Occipital lobe (tissue), 3 donors: ENCODE measurements at places on chromosomes 5 and 9.

- DNase-seq = no peak
These were observed 46.5 kb upstream of the GDNF start for GRCh38 chr5:37886242-37886905.

DNA sequence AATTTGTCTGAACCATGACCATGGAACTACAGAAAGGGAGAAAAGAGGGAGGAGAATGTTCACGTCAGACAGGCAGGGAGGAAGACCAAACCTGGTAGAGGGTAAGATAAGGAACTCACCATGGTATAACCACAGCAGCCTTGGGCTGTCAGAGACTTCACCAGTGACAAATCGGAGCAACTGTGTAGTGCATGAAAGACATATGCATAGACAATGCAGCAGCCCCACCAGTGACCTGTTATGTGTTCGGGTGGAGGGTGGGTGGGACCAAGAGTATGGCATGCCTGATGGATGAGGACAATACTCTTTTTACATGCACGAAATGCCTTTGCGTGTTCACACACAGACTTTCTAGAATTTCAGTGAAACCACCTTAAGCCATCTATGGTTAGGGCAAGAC lies 221.8 kb upstream of the RASEF start:
- DNase-seq = no peak

DNA sequence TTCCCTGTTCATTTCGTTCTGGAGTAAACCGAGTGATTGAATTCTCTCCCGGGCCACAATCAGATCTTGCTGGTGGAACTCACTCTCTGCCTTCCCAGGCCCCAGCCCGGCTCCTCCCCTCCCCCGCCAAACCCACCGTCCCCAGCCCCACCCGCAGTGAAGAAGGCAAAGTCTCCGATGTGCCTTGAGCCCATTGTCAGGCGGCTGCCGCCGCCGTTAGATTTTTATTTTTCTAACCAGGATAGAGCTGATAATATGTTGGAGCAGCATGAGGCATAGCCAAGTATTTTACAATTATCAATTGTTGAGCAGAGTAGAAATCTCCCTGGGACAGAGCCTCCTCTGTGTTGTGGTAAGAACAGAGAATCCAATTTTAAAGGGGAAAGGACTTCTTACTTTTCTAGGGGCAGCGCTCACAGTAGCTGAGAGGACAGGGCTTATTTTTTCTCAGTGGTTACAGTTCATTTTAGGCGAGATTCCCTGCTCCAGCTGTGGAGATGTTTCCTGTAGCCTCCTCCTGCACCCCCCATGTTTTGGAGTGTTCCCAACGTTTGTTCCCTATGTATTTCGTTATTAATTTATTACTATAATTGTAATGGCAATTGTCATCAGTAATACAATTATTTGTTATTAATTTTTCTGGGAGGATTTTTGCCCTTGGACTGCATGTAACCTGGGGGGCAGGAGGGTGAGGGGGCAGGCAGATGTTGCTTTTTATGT lies 1.3 kb downstream of the PSAT1 start:
- peak; percentile 49 for DNase-seq

DNA sequence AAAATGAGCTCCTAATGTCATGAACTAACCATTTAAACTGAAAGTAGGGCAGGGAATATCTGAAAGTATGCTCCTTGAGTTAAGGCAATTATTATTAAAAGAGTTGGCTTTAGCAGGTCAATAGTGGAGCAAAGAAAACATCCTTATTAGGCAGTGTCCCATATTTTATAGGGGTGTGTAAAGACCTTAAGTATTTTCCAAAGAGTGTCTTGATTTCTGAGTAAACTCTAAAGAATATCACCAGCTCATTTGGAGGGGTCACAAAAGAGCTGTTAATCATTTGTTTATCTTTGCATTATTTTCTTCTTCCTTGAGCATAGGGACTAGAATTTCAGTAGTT lies 109.3 kb downstream of the MUSK start:
- DNase-seq = no peak

DNA sequence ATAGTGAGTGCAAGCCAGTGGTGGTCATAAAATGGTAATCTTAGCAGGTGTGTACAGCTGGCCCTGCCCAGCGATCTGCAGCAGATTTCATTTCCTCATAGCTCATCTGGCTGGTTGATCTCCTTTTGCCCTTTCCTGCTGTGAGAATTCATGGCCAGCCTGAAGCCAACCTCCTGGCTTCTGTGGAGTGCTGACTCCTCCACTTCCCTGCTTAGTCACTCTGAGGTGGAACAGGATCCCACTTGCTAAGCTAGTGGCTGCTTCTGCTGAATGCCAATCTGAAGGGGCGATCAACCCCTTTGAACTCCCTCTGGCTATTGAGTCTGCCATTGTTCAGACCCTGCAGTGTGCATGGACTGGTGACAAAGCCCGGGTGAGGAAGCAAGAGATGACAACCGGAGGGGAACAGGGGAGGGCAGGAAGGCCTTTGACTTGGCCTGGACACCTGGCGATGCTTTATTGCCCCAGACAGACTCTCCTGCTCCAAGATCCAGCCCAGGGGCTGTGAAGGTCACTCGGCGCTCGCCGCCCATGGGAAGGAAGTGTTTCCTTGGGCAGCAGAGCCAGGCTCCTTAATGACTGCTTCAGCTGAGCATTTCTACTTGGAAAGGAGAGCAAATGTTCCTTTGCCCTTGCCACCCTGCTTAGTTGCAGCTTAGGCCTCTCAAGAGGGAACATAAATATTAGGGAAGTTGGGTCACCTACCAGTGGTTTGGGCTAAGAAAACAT lies 341.1 kb downstream of the ZSWIM6 start:
- DNase-seq = no peak

- DNase-seq = no peak
These were observed 34.0 kb upstream of the NCS1 start for GRCh38 chr9:130138171-130138653.

DNA sequence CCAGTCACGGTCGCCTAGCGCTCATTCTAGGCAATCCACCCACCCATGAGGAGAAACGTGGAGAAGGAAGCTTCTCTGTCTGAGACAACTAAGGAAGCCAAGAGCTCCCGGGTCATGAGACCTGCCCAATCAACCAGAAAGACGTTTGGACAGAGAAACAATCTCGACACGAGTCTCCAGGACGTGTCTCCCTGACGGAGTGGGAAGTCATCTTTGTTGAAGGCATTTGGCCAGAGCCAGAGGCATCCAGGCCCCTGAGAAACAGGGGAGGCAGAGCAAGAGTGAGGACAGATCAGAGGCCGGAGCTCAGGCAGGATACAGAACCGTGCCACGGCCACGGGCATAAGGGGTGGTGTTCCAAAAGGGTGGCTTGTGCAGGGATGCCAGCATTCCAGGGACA lies 479.0 kb downstream of the SPATA31A7 start:
- DNase-seq = no peak

DNA sequence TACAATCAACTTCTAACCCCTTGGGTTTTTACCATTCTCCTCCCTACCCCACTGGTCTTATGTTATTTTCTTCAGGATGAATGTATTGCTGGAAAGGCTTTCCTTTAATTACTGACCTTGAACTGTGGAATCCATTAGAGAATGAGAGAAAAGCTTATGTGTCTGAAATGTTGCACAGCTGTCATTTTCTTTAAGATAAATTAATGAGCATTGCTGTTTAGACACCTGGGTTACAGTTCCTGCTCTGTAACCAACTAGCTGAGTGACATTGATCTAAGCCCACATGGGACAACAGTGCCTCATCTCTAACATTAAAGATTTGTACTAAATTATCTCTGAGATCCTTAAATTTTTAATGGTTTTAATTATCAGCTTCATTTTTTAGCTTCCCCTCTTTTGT lies 507.0 kb downstream of the TAF11L14 start:
- DNase-seq = no peak

GRCh38 chr5:137932800-137933199 lies 43.5 kb downstream of the PKD2L2 start:
- no peak for DNase-seq

GRCh38 chr5:96384353-96384752 lies 48.7 kb downstream of the PCSK1 start:
- DNase-seq = no peak

DNA sequence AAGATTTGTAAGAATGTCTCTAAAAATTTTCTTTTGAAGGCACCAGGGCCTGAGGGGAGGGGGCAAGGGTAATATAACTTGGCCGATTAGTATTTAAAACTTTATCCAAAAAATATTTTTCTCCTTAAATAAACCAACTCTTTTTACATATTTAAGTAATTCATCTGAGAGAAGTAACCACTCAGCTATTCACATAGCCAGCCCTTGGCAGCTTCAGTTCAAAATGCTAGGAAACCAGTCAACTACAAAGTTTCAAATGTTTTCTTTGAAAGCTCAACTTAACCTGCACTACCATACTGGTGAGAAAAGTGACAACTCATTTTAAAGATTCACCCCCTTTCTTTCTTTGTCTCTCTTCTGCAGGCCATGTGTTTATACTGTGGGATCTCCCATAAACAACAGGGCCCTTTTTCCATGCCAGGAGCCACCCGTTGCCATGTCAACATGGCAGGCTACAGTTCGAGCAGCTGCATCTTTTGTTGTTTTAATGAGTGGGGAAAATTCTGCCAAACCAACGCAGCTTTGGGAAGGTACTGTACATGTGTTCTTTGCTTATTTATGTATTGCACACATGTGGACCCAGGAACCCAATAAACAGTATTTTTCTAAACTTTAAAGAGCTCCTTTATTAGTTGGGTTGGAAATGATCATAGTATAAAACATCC lies 46.3 kb downstream of the AOPEP start:
- DNase-seq = peak; percentile 61

DNA sequence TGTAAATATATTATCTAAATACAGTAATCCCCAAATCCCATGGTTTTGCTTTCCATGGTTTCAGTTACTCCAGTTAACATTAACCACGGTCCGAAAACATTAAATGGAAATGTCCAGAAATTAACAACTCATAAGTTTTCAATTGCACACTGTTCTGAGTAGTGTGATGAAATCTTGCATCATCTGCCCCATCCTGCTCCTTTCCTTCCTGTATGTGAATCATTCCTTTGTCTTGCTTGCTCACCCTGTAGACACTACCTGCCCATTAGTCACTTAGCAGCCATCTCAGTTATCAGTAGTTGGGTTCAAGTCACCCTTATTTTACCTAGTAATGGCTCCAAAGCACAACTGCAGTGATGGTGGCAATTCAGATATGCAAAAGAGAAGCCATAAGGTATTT lies 1568.5 kb upstream of the WWC1 start:
- no peak for DNase-seq

- no peak for DNase-seq
These were observed 232.2 kb downstream of the SYK start for GRCh38 chr9:91033797-91034196.

DNA sequence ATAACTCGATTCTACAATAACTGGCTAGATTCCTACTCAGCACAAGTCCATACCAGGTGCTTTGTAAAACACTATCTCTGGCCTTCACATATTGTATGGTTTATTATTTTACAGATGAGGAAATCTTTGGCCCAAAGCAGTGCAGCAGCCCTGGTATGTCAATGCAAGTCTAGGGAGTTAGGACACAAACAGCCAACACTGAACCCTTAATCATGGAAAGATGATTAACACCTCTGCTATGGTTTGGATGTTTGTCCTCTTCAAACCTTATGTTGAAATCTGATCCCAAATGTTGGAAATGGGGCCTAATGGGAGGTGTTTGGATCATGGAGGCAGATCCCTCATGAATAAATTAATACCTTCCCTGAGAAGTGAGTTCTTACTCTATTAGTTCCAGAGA lies 76.6 kb downstream of the MAPKAP1 start:
- no peak for DNase-seq

DNA sequence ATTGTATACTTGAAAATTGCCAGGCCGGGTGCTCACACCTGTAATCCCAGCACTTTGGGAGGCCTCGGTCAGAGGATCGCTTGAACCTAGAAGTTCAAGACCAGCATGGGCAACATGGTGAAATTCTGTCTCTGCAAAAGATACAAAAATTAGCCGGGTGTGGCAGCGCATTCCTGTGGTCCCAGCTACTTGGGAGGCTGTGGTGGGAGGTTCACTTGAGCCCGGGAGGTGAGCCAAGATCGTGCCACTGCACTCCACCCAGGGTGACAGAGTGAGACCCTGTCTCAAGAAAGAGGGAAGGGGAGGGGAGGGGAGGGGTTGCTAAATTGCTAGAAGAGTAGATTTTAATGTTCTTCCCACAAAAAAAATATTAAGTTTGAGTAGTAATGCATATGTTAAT lies 53.2 kb downstream of the FNBP1 start:
- no peak for DNase-seq

DNA sequence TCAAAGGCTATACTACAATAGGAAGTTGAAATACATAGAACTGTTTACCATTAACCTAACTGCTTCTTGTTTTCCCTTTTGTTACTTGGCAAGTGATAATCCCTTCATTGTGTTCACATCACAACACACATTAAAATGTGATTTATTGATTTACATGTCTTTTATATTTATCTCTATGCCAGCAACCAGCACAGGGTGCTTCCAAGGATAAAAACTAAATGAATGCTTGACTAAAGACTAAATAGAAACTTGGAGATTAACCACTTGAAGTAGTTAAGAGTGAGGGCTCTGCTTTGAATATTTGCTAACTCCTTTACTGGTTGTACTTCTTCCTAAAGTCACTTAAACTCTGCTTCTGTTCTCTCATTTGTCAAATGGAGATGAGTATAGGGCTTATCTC lies 1730.6 kb downstream of the EFNA5 start:
- DNase-seq = no peak

GRCh38 chr5:119743927-119744326 lies 114.6 kb downstream of the FAM170A start:
- no peak for DNase-seq

DNA sequence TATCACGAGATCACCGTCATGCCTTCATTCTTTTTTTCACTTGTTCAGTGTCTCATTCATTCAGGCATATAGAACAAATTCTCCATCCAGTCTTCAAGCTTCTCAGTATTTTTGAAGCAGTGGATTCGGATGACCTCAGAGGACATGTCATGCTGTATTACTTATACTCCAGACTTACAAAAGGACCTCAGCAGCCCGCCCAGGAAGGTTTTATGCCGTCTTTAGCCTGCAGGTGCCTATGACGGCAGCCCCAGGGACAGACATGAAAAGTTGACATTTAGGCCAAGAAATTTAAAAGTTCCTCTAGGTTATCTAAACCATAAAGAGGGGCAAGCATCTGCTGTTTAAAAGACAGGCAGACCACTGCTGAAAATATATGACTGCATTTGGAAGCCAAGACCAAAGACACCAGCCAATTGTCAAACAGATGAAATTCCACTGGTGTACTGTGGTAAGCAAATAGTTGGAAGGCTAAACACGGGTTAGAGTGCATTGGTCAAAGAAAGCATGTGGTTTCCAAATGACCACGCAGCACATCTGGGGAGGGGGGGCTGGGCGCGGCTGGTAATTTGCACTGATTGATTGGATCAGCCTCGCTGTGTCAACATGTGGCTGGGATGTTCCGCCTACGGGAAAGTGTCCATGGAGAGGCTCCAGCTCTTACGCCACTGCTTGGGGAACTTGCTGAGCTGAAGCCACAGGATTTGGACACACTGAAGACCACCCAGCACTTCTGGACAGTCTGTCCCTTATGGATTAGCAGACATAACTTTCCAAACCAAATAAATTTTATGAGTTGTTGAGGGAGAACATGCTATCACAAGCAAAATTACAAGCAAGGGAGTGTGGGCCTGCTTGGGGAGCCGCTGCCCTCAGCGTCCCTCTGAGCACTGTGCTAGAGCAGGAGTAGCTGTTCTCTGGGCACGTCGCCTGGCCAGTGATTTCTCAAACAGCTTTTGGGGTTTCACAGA lies 173.6 kb downstream of the FANCC start:
- no peak for DNase-seq
